ENCODE measurements at places on chromosomes 13 and 19. TPM values are rescaled to one million over a fixed set of nuclear protein-coding genes. Genes with fewer than 3 reads are reported as not detected.

Gene LACC1
- 5.8 TPM for total RNA-seq

- no peak for ATAC-seq
Measured at GRCh38 chr13:106858903-106859532, 291.1 kb upstream of the ARGLU1 start.

GRCh38 chr13:46492946-46493345 is 60.0 kb upstream of the LRCH1 start:
- ATAC-seq: no peak

Gene BST2
- total RNA-seq: 2.8 TPM

DNA sequence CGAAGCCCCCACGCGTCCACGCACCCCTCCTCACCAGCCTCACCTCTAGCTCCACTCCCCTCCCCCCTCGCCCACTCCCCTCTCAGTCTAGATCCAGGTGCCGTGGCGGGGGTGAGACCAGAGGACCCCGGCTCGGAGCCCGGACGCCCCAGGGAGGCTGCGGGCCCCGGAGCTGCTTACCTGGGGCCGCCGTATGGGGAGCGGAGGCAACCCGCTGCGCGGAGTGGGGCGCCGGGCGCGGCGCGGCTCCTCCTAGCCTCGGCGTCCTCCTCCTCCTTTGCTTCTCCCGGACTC is 353 bp downstream of the ENOX1 start:
- peak; percentile 41 for ATAC-seq

DNA sequence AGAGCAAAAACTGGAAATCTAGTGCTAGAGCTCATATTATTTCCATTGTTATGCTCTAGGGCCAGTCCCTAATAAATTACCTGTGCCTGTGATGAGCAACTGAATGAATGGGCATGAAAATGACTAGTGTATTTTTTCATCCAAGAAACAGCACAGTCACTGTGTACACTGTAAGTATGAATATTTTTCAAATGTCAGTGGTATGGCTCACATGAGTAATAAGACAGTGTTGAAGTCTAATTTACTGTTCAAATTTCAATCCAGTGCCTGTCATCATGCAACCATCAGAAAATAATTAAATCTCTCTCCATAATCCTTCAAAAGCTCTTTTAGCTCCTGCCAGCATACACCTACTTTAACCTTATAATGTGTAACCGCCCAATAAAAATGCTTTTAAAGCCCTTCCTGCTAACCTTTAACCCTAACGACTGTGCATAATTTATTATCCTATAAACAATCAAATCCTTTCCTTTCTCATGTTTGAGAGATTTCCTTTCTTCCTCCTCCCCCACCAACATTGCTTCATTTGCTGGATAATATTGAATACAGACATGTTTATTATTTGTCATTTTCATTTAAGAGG is 378.3 kb downstream of the GPC5 start:
- no peak for ATAC-seq

GRCh38 chr13:33109271-33109697 is 93.1 kb downstream of the KL start:
- ATAC-seq: no peak

DNA sequence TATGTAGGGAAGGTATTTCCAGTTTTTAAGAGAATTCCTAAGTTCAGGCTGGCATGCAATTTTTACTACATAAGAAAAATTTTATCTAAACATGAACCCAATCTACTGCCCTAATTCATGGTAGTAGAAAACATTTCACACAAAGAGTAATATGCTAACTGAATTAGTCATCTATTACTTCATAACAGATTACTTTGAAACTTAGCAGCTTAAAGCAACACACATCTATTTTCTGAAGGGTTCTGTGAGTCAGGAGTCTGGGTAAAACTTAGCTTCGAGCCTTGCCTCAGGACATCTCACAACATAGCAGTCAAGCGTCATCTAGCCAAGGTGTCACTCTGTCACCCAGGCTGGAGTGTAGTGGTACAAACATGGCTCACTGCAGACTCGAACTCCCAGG is 537.5 kb downstream of the DCT start:
- ATAC-seq: no peak

DNA sequence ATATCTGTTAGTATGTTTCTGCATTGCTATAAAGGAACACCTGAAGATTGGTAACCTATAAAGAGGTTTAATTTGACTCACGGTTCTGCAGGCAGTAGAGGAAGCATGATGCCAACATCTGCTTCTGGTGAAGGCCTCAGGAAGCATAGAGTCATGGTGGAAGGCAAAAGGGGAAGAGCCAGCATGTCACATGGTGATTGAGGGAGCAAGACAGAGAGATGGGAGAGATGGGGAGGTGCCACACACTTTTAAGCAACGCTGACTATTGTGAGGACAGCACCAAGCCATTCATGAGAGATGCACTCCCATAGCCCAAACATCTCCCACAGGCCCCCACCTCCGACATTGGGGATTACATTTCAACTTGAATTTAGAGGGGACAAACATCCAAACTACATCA is 32.8 kb downstream of the COG6 start:
- ATAC-seq: no peak

DNA sequence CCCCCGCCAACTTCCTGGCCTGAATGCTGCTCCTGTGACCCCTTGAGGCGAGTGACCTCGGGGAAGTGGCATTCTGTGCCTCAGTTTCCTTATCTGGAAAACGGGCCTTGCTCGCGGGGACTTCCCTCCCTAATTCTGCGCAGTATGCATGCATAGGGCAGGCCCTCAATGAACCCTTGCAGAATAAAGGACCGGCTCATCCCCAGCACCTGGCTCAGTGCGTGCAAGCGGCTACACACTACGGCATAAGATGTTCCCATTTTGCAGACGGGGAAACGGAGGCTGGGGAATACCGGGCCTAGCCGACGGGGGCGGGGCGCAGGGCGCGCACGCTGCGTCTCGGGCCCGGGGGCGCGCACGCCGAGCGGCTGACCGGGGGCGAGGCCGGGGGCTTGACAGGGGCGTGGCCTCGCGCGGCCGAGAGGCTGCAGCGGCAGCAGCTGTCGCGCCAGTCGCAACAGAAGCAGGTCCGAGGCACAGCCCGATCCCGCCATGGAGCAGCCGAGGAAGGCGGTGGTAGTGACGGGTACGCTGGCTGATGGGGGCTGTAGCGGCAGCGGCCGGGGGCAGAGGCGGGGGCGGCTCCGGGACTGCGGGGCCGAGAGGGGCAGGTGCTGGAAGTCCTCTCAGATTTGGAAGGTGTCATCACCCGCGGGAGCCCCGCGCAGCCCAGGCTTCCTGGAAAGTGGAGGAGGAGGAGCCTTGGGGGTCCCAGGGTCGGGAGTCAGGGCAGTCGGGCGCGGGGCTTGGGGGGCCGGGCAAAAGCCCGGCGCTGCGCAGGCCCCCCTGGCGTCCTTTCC is at the start of gene PGPEP1:
PGPEP1 (plus strand) TSS at position 409 of the 800 bp plus-strand sequence; CDS start at position 493, 84 bp downstream.
- peak; percentile 59 for ATAC-seq

GRCh38 chr13:87234981-87235380 is 436.2 kb upstream of the SLITRK5 start:
- no peak for ATAC-seq

- no peak for ATAC-seq
Measured at GRCh38 chr19:6393983-6394412, 1.0 kb upstream of the GTF2F1 start.

Gene CYP2A6
- 0.24 TPM for total RNA-seq

Gene MEIOSIN
- not detected for total RNA-seq

Gene ZNF772
- total RNA-seq: 4.5 TPM

DNA sequence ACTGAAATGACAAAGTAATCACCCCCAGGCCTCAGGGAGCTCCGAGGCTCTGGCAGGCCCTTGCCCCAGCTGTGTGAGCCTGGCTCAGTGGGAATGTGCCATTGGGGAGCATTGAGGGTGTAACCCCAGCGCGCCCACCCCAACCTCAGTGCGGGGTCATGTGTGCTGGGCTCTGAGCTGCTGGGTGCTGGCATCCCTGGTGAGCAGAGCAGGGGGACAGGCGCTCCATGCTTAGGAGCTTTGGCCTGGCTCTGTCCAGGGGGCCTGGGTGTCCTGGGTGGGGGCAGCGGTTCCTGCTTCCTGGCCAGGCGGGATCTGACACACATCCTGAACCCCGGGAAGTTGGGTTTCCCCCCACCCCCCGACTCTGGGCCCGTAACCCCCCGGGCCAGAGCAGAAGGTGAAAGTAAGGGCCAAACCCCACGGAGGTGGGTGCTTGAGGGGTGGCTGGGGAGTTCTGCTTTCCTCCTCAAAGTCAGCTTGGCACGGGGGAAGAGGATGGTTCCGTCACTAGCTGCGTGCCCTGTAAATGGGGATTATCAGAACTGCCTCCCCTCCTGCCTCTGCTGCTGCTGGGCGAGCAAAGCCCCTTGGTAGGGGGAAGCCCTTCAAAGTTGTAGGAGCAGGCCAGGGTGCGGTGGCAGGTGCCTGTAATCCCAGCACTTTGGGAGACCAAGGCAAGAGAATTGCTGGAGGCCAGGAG is 1.7 kb downstream of the LRP3 start:
- ATAC-seq: peak; percentile 10

DNA sequence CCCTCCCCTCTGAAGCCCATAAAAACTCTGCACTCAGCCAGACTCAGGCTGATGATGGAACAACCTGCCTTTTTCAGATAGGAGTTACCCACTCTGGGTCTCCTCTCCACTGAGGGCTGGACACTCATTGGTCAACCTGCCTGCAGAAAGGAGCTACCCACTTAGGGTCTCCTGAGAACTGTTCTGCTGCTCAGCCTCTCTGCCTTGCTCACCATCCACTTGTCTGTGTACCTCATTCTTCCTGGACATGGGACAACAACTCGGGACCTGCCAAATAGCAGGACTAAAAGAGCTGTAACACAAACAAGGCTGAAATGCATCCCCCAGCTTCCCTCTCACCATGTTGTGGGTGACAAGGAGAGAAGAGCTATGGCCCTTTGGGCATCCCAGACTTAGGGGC is 18.4 kb upstream of the RCBTB2 start:
- ATAC-seq: no peak

DNA sequence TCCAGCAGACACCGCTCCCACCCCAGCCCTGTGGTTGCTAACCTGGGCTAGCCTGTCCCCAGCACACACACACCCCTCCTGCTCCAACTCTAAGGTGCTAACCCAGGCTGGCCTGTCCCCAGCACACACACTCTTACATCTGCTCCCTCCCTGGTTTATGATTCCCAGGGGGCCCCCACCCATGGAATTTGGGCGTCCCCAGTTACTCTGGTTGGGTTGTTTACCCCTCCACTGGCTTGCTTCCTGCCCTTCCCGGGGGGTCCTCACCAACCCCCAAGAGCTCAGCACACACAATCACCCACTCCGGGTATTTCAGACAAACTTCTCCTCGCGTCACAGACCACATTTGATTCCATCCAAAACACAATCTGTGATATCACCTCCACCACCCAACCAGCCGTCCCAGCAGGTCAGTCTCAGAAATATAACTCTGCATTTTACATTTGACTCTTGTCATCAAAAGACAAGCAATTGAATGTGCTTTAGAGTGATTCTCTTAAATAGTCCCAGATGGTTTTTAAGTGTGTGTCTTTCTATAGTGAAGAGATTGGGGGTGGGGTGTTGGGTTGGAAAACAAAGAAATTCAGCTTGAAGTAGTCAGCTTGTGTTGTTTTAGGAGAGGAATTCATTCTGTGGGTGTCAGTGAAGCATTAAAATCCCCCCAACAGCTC is 20.1 kb downstream of the COL4A2 start:
- ATAC-seq: no peak

DNA sequence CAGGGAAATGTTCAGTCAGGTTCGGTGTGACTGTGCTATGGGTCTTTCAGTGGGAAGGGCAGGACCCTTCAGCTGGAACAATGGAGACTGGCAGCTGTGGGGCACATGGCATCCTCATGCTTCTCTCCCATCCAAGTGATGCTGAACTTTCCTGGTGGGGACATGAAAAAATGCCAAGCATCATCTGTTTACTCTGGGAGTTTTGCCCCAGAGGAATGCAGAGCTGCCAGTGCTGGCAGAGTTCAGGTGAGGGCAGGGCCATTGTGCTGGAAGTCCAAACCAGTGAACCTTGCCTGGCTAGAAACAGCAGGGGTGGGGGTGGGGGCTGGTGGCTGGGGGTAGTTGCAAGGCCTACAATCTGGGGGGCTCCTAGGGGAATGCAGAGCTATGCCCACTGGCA is 1320.6 kb downstream of the PCDH9 start:
- no peak for ATAC-seq

Gene CCDC169
- total RNA-seq: 0.40 TPM

DNA sequence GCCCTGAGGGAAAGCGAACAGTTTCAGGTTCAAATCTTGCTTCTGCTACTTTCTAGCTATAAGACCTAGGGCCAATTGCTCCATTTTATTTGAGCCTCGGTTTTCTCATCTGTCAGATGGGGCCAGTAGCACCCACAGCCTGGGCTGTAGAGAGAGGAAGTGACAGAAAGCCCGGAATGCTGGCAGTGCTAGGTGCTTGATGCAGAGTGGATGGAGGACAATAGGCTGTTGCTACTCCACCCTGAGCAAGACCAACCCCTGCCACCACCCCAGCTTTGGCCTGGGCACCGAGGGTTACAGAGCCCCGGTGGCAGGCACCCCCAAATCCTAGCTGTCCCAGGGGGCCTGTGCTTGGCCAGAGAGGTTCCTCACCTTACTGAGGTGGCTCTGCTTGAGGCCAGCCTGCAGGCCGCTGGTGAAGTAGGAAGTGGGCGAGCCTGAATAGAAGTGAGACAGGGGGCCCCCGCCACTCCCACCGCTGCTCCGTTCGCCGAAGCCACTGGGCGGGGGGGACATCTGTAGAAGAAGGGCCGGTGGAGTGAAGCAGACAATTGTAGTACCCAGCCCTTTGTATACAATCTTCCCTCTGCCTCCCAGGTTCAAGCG is 2.1 kb upstream of the FDX2 start:
- ATAC-seq: no peak

- ATAC-seq: peak; percentile 32
Measured at GRCh38 chr13:49421391-49421790, 22.5 kb downstream of the CAB39L start.

DNA sequence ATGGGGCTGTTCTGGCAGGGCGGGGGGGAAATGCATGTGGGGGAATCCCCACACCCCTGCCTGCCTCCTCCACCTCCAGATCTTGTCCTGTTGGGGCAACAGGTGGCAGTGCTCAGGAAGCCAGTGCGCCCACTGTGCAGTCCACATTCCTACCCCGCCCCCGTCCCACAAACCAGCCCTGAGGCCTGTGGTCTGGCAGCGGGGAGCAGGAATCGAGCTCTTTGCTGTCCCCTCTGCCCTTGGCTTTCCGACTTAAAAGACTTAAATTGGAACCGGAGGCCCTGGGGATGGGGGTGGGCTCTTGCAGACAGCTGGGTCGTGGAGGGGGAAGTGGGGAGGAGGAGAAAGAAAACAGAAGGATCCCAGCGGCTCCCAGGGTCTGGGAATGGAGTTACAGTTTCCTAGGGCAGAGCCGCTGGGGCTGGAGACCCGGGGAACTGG is 4.3 kb downstream of the NANOS3 start:
- ATAC-seq: no peak

GRCh38 chr13:114096031-114096485 is 36.4 kb downstream of the RASA3 start:
- no peak for ATAC-seq

Gene ZNF471
- 2.0 TPM for total RNA-seq

Gene C19orf85
- total RNA-seq: not detected

Measured in esophagus mucosa (tissue), 1 donor.